ENCODE measurements at places on chromosomes 16 and 17.
A peak's percentile ranks its signal among the peaks of the same experiment; 100 is the strongest.

DNA sequence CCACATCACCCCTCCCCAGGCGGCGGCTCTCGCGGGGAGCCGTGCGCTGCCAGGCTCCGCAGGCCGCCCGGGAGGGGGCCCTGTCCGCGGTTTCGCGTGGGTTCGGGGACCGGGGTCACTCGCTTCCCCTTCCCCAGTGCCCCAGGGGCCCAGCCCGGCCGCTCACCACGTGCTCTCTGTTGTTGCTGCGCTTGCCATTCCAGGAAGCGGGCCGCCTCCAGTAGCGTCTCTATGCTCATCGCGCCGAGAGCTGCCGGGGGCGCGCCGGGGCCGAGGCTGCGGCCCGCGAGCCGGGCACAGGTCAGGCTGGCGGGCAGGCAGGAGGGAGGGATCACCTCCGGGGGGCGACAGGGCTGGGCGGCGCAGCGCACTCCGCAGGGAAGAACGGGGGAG is 390 bp downstream of the MNT start:
- peak; percentile 31 for DNase-seq

DNA sequence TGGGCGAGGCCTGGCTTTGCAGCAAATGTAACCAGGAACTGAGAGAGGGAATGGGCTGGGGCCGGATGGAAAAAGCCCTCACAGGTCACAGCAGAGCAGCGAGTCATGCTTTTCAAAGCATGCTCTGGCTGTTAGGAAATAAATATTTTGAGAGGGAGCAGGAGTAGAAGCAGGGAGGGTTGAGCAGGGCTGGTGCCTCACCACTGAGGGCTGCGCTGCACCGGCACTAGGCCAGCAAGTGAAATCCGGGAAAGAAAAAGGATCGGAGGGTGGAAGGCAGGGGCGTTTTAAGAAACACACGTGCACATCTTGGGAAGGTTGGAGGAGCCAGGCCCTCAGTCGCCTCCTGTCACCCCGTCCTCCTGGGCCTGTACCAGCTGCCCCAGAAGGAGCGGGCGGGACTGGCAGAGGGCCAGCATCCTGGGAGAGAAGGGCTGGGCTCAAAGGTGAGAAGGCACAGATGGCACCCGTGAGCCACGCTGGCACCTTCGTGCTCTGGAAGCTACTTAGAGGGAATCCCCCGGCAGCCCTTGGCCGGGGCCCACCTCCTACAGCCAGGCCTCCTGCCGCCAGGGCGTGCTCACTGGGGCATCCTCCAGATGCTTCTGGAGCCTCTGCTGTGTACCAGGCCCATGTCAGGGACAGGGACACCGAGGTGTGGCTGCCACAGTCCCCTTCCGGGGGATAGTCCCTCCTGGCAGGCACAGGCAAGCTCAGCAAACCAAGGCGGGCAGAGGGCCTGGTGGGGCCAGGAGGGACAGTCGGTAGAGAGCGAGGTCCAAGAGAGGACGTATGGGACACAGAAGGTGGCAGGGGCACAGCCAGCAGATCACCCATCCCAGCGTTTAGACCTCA is 71.5 kb upstream of the PLCG2 start:
- DNase-seq = no peak

GRCh38 chr17:42050393-42051012 is at the start of gene C17orf113:
Gene C17orf113, minus strand, starts transcription at chr17:42050601. Its CDS starts 7,225 bp downstream, at chr17:42043376.
- DNase-seq = peak; percentile 59

- no peak for DNase-seq
Measured at GRCh38 chr17:59491353-59492090, 73.9 kb upstream of the DHX40 start.

GRCh38 chr17:13597723-13598347 is 3.9 kb downstream of the HS3ST3A1 start:
- DNase-seq = no peak

DNA sequence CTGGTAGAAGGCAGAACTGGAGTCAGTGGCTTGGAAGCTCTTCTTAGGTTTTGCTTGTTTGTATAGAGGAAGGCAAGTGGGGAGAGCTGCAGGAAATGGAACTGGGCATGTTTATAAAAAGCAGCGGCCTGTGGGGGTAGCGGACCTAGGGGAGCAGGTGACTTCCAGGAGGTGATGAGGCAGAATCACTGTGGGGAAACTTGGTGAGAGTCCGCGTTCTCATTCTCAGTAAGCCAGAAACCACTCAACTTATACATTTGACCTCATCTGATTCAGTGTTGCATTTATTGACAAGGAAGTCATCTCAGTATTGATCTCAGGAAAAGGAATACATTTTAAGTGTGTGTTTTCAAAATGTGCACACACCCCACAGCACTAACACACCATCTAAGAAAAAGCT is 299.8 kb downstream of the CNTNAP4 start:
- DNase-seq = no peak

GRCh38 chr17:77548967-77549366 is 408.2 kb downstream of the SEC14L1 start:
- no peak for DNase-seq

DNA sequence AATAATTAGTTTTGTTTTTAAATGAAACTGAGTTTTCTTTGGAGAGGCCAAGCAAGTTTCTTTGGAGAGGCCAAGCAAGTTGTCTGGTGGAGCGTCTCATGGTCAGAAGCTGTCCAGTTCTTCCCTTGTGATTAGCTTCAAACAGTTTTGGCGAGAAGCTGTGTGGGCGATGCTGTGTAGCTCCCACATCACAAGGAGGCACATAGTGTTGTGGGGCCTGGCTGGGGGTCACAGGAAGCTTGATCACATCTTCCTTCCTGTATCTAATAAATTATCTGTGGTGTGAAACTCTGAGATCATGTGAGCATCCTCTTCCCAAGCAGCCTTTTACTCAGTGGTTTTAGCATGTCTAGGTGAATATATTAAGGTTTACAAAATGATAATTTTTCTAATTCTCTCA is 33.9 kb downstream of the SPECC1 start:
- DNase-seq = no peak

- no peak for DNase-seq
Measured at GRCh38 chr17:34613064-34614019, 34.0 kb downstream of the TMEM132E start.

DNA sequence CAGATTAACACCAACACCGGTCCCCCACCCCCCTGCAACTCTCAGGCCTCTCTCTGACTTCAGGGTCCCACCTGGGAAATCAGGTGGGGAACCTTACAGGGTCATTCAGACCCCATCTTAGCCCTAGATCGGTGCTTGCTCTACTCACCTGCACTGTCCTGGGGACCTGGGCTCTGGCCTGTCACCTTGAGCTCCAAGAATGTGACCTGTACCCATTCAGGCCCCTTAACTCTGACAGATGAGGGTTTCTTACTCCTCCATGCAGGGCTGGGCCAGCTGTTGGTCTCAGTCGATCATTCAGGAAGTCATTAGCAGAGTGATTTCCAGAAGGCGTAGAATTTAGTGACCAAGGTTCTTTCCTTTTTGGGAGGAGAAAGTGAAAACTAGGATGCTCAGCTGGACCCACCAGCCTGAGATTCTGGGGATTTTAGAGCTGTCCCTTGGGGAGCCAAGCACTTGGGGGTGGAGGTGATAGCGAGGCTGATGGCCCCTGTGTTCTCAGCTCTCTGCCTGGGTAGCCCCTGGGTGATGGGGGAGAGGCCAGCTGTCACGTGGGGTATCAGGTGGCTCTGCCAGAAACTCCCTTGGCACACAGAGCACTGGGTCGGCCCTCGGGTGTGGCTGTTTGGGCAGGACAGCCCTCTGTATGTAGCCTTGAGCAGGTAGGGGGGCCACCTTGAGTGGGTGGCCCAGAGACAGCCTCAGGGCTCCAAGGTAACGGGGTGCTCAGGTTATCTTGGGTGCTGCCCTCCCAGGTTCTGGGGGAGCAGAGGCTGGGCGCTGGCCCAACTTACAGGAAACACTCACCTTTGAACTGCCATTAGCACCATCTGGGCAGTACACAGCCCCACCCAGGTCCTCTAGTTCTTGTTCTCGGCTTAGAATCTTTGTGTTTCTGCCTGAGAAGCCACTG is 724 bp downstream of the MVP start:
- peak; percentile 54 for DNase-seq

- DNase-seq = no peak
Measured at GRCh38 chr17:42653179-42654124, 5.6 kb upstream of the TUBG2 start.

GRCh38 chr16:463071-463470 is 37.6 kb downstream of the RAB11FIP3 start:
- no peak for DNase-seq

DNA sequence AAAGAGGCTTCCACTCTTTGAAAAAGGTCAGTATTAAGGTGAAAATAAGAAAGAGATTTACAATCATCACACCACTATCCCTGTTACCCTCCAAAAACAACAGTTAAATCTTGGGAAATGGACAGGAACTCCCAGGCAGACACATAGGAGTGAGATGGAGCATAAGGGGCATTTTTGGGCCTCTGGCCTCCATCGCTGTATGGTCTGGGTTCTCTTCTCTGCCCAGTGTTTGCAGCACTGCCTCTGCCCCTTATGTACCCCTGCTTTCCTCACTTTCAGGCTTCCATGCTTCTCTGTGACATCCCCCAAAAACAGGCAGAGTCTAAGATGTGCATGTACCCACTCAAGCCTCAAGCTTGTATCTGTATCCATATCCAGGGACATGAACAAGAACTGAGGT is 630 bp upstream of the HOXB2 start:
- no peak for DNase-seq

DNA sequence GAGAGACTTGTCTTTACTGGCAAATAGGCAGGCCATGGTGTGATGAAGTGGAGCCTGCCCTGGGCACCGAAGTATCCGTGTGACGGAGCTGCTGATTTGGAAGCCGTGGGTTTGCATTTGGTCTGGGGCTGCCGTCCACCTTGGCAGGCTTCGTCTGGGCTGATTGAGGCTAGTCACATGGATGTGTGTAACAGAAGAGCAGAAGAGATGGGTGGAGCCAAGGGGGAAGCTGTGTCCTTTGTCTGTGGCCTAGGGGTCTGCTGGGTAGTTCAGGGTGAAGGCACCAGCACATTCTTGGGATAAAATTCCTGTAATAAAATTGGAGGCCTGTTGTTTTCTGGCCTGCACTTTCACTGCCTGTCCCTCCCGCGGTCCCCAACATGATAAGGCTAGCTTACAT is 106.1 kb downstream of the AATF start:
- DNase-seq = no peak

DNA sequence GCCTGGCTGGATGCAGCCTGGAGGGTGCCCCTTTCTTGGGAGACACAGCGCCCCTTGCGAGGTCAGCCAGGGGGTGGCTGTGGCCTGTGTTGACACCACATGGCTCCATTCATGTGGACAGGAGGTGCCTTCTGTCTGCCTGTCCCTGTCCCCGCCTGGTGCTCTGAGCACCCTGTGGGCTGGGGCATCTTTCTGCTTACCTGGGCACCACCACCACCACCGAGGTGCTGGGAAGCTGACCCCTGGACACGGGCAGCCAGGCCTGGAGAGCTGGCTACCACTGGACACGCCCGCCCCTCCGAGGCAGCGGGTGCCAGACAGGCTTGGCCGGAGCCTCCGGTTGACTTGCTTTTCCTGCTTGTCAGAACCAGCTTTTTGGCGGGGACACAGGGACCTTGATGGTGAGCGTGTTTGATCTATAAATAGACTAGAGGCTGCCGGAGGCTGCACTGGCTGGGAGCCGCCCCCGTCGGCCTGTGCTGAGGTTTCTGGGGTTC is 121.3 kb upstream of the GSE1 start:
- DNase-seq = no peak

- no peak for DNase-seq
Measured at GRCh38 chr16:66266436-66267291, 99.8 kb upstream of the CDH5 start.

GRCh38 chr17:63399856-63400255 is 46.2 kb downstream of the CYB561 start:
- no peak for DNase-seq

DNA sequence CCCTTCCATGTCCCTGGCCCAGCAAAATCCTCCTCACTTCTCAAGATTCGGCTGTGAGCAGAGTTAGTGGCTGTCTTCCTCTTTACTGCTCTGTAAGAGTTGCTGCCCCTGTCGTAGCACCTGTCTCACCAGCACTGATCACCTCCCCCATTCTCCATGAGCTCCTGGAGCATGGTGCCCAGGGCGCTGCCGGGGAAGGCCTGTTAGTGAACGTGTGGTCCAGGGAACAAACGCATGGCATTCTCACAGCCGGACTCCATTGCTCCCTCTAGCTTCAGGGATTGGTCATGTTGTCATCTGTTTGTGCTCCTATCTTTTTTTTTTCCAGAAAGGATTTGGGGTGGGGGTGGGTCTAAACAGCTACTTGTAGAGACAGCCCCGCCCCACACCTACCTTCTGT is 141.2 kb downstream of the CMIP start:
- no peak for DNase-seq

DNA sequence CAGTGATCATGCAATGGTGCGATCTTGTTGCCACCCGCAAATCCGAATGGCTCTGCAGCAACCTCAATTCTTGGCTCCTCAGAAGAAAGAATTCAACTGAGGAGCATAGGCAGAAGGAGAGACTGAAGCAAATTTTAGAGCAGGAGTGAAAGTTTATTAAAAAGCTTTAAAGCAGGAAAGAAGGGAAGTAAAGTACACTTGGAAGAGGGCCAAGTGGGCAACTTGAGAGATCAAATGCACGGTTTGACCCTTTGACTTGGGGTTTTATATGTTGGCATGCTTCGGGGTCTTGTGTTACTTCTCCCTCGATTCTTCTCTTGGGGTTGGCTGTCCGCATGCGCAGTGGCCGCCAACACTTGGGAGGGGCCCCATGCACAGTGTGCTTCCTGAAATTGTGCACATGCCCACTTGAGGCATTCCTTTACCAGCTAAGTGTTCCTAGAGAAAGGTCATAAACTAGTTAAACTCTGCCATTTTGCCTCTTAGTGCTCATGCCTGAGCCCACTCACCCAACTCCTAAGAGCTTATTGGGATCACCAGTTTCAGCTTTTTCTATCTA is 36.7 kb downstream of the ZNRF1 start:
- no peak for DNase-seq

DNA sequence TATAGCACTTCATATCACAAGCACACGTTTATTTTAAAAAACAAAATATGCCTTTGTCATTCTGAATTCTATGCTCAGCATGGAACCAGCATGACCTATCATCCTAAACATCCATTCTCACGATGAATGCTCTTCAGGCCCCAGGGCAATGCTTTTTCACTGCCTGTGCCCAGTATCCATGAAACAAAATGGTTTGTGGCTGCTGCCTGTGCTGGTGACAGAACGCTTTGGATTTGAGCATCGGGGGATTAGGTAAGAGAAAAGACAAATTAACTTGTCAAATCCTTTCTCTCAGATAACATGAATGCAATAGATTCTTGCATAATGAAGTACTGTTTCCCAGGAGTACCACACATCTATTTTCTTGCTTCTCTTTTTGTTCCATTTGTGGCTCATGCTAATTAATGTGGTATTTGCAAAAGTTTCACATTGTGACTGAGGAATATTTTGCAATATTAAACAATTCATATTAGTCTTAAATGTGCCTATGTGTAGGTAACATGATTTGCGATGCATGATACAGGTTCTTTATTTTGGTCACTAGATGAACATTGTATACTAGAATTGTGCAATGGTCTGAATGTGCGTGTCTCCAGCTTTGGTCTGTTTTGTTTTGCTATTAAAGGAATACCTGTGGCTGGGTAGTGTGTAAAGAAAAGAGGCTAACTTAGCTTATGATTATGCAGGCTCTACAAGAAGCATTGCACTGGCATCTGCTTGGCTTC is 25.8 kb upstream of the SRSF1 start:
- DNase-seq = no peak

GRCh38 chr16:1264345-1265089 is 8.6 kb downstream of the TPSD1 start:
- DNase-seq = no peak

All from CD8-positive, alpha-beta T cell (primary cell).